ENCODE measurements at places on chromosomes 1 and 21.

DNA sequence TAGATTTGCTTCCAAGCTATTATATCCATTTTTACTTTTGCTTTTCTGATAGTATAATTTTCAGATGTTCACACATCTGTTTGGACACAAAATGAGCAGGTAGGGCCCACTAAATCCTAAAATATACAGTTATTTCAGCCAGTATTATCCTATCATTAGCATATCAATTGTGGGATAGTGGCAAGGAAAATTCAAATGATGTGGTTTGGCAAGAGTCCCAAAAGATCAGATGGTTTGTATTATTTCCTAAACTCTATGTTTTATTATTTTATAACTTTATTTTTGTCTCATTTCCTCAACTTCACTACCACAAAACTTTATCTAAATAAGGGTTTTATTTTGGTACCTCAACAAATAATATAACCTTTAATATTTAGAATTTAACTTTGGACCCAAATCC lies 1659.6 kb downstream of the NCAM2 start:
- DNase-seq: no peak

DNA sequence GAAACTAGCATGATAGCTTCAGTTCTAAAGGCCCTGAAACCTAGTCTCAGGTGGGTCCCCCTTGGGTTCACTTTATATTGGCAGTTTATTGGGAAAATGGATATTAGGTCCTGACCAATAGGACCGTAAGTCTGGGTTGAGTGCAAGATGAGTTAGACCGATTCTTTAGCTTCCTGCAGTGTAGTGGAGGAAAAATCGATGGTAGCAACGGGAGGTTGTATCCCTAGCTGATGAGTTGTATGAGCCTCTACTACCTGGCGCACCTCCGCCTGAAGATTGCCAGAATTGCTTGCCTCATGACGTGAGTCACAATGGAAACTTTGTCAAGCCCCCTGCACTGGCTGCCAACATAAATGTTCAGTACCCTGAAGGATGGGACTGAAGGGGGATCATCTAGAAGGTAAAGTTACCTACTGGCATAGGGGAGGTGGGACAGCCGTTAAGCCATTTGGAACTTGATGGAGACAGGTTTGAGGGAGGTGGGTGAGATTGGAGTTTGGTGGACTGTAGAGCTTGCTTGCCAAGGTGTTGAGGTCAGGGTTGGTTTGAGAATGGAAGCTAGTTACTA lies 3.9 kb downstream of the RCC1 start:
- no peak for DNase-seq

DNA sequence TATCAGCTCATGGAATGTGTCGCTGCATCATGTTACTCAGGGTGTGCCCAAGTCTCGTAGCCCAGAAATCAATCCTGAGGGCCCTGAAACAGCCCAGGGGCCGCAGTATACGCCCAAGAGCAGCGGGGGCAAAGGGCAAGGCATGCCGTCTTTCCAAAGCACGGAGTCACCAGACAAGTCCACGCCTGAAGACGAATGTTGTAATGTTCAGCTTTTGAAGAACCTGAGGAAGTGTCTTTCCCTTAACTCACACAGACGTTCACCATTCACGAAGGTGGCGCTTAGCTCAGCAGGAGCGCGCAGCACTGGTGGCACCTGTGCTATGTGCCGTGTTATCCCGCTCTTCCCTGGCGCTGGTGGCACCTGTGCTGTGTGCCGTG lies 18.8 kb upstream of the PWP2 start:
- no peak for DNase-seq

- no peak for DNase-seq
These were observed 215.7 kb upstream of the LYPLAL1 start for GRCh38 chr1:218957971-218958370.

GRCh38 chr1:52191395-52191965 lies 49.6 kb downstream of the ZFYVE9 start:
- DNase-seq: no peak

DNA sequence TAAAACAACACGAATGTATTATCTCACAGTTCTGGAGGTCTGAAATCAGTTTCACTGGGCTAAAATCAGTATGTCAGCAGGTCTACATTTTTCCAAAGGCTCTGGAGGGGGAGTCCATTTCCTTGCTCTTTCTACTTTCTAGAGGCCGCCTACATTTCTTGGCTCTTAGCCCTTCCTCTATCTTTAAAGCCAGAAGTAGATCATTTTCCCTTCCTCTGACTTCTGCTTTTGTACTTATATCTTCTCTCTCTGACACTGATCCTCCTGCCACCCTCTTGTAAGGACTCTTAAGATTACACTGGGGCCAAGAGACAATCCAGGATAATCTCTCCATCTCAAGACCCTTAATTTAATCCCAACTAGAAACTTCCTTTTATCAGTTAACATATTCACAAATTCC lies 41.4 kb downstream of the MSH4 start:
- no peak for DNase-seq

DNA sequence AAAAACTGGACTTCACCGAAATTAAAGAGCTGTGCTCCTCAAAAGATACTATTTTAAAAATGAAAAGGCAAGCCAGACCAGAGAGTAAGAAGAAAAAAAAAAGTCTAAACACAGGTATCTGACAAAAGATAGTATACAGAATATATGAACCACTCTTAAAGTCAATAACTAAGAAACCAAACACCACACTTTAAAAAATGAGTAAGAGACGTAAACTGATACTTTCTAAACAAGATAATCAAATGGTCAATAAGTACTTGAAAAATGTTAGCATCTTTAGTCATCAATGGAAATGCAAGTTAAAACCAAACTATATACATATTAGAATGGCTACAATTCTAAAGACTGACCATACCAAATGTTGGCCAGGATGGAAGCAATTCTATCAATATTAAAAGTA lies 77.6 kb downstream of the EVI5 start:
- DNase-seq: no peak

All from right kidney (tissue), 9 donors.